Fibroblast of skin of left quadriceps (primary cell): ENCODE measurements at places on chromosomes 1 and 21.

DNA sequence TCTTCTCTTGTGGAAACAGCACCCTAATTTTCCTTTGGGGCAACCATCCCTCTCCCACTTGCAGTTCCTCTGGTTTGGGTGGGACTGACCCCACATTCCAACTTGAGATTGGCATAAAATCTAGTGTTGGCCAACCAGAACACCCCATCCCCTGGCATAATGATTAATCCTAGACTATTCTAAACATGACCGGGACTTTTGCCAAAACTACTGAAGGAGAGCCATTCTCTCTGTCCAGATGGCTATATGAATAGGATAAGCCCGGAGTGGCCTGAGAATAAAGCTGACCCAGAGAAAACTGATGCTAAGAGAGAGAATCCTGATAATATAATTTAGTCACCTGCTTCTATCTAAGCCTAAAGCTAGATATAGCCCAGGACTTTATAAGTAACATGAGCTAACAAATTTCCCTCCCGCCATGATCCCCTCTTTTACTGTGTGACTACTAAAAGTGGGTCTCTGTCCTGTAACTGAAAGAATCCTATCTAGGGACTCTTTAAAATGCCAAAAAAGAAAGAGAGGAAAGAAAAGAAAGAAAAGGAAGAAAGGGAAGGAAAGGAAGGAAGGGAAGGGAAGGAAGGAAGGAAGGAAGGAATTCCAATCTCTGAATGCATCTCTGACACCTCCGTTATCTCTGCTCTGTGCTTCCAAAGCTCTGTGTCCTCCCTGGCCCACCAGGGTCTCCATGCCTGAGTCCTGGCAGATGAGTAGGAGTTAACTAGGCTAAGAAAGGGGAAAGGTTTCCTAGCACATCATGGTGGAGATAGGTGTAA lies 28.0 kb upstream of the NRDC start:
- DNase-seq = no peak

- no peak for DNase-seq
Observed at GRCh38 chr1:81954534-81955020, 153.8 kb downstream of the ADGRL2 start.

- no peak for DNase-seq
Observed at GRCh38 chr1:15153184-15153841, at the start of gene TMEM51. TSS of gene TMEM51 (plus strand) at chr1:15153747. CDS start at chr1:15215088, 61,341 bp downstream.

GRCh38 chr1:63327417-63328054 lies 5.2 kb downstream of the FOXD3 start:
- peak; percentile 11 for DNase-seq

GRCh38 chr1:78048446-78048845 lies 2.7 kb downstream of the GIPC2 start:
- no peak for DNase-seq

GRCh38 chr1:206469933-206470691 lies at the start of gene IKBKE:
TSS of gene IKBKE (plus strand) at chr1:206470476. CDS start at chr1:206473228, 2,752 bp downstream.
- peak; percentile 41 for DNase-seq

GRCh38 chr1:18326211-18326897 lies 154.4 kb upstream of the KLHDC7A start:
- DNase-seq = no peak

- DNase-seq = no peak
Observed at GRCh38 chr1:234874291-234875288, 254.0 kb downstream of the TOMM20 start.

DNA sequence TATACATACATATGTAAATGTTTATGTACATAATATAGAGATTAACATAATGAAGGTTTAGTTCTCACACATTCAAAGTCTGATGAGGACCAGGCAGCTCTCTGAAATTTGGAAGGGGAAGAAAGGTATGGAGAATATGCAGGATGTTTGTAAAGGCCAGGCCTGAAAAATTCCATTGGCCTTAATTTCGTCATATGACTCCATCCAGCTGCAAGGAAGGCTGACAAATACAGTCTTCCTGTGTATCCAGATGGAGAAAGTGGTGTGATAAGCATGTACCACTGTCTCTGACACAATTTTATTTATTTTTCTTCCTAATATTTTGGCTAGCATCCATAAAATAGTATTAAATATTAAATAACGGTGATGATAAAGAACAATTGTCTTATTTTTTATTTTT lies 6.3 kb upstream of the SGIP1 start:
- DNase-seq = peak; percentile 65

- DNase-seq = peak; percentile 12
Observed at GRCh38 chr1:48469616-48470480, 2.2 kb downstream of the SPATA6 start.

GRCh38 chr1:241640149-241640866 lies at the start of the genes CHML and OPN3:
TSS of gene CHML (minus strand) at chr1:241640369. CDS start at chr1:241635766, 4,603 bp downstream.
TSS of gene OPN3 (minus strand) at chr1:241640369. CDS start at chr1:241640254, 115 bp downstream.
- peak; percentile 72 for DNase-seq

DNA sequence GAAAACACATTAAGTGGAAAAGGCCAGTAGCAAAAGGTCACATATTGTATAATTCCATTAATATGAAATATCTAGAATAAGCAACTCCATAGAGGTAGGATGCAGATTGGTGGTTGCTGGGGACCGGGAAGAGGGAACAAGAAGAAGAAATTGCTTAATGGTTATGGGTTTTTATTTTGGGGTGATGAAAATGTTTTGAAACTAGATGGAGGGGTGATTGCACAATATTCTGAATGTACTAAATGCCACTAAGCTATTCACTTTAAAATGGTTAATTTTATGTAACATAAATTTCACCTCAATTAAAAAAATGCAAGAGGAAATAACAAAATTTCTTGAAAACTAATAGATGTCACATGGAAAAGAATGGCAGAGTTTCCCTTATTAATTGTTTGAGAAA lies 6.7 kb downstream of the KIAA0040 start:
- no peak for DNase-seq

DNA sequence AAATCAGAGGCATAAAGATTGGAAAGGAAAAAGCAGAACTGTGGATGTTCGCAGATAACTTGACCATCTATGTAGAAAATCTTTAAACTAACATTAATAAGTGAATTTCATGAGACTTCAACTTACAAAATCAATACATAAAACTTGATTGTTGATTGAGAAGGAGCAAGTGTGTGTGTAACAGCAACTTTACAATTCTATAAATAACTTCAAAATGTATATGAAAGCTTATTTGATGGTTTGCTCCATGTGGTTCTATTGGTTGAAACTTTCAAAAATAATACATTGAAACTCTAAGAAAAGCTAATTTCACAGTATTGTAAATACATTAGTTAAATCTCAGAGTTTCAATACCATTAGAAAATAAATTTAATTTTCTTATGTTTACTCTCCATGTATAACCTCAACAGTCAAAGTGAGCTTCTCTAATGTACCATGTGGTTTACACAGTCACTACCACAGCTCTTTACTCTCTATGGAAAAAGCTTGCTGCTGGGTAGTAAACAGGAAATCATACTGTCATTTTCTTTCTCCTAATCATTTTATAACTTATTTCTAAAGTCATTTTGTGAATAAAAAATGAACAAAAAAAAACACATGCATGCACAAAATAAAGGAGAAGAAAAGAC lies 12.0 kb downstream of the AKT3 start:
- DNase-seq = no peak

DNA sequence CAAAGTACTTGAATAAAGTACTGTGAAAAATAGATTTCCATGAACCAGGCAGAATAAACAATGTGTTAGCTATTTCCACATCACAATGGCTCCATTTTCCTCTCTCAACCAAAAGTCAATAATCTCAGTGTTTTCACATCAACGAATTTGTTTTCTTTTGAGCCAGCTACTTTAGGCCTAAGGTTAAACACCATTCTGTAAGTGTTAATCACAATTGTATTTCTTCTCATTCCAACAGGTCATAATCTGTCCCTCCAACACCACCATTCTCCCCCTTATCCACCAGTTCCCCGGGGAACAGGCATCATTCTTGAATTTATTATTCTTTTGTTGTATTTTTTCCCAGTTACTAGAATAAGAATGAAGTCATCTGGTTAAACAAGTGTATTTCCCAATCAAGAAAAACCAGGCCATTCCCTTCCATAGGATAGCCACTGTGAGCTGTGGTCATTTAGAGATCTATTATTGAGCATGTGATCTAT lies 66.2 kb upstream of the PALMD start:
- no peak for DNase-seq

DNA sequence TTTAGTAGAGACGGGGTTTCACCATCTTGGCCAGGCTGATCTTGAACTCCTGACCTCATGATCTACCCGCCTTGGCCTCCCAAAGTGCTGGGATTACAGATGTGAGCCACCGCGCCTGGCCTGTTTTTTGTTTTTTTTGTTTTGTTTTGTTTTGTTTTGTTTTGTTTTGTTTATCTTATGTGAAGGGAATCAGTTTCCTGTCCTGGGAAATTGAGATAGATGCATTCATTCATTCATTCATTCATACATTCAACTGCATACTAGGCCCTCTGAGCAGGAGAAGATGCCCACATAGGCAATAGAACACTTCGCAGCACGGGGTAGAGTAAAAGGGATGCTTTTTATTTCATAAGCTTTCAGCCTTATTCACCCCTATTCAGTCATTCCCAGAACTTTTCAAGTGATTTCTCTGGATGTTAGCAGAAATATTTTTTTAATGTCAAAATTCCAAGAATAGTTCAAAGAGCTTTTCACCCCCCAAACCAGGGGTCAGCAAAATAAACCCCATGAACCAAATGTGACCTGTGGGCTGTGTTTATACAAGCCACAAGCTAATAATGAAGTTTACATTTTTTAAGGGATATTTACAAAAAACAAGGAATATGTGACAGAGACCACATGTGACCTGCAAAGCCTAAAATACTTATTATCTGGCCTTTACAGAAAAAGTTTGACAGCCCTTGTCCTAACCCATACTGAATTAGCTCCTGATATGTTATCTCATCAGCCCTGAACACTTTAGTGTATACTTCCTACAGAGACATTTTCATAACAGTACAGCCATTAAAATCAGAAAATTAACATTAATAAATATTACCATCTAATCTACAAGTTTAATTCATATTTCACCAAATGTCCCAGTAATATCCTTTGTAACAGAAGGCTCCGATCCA lies 127.1 kb downstream of the MAST2 start:
- no peak for DNase-seq

- DNase-seq = no peak
Observed at GRCh38 chr1:156102633-156103511, 11.6 kb upstream of the LMNA start.

DNA sequence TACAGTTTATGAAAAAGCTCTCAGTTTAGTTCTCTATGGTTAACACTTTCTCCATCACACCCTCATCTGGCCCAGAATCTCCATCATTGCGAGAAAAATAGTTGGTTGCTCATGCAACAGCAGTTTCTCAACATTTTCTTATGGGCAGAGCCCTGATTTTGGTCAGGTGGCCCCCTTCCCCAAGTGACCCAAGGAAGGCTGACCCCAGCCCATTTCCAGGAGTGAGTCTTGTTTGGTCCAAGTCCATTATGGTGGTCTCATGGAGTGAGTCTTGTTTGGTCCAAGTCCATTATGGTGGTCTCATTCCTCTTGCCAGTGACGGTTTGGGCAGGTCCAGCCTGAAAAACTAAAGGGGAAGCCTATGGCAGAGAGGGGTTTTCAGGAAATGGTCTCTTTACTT lies 1.5 kb upstream of the TRIM62 start:
- no peak for DNase-seq

DNA sequence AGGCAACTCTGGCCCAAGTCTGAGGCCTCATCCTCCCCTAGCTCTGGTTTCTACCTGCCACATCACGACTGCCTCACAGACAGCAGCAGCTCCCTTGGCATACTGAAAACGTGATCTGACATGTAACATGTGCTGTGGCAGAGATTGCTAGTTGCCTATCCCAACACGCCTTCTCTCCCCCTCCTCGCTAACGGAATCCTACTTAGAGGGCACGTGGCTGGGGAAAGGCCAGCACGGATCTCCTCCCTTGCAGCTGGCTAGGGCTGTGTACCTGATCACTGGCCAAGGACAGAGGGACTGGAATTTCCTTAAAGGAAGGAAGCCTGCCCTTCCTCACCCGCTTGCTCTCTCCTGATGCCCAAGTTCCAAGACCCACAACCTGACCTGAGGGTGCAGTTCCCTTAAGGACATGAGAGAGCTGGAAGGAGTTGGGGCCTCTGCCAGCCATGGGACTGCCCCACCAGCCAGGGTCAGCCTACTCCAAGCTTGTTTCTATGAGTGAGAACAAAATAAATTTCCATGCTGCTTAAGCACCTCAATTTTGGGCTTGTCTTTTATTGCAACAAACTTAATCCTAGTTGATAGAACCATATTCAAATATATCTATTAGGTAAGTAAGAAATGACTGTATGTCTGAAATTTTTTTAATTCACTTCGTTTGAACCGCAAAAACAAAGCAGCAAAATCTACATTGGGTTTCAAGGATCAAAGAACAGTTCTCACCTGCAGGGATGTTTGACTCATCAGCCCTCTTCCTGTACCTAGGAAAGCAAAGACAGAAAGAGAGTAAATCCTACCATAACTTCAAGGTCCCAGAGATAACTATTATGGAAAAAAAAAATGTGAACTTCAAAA lies 7.2 kb downstream of the SETD4 start:
- DNase-seq = no peak

- no peak for DNase-seq
Observed at GRCh38 chr1:58363585-58363984, 182.9 kb downstream of the OMA1 start.

DNA sequence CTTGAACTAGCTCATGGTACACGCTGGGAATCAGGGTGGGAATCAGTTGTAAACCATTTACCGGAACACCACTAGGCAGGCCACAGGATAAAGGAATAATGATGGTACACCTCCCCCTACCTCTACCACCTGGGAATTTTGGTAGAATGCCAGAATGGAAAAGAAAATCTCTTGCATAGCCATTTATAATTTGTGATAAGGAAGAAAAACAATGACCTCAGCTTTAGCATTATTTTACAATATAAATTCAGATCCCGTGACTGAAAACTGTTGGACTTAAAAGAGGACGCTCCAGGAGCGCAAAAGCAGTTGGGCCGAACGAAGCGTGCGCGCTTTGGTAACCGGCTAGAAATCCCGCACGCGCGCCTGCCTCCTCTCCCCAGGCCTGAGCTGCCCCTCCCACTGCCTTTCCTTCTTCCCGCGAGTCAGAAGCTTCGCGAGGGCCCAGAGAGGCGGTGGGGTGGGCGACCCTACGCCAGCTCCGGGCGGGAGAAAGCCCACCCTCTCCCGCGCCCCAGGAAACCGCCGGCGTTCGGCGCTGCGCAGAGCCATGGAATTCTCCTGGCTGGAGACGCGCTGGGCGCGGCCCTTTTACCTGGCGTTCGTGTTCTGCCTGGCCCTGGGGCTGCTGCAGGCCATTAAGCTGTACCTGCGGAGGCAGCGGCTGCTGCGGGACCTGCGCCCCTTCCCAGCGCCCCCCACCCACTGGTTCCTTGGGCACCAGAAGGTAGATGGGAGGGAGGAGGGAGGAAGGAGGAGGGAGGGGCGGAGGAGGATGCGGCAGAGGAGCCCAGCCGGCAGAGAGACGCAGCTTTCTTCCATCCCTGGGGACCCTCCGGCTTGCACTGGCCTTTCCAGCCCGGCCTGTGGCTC lies at the start of gene CYP4X1:
Gene CYP4X1 (plus strand): TSS at position 402 of the 873 bp plus-strand sequence. CDS start 149 bp downstream, at position 551.
- DNase-seq = no peak

GRCh38 chr1:73366734-73367413 lies 831.1 kb downstream of the LRRIQ3 start:
- DNase-seq = no peak

DNA sequence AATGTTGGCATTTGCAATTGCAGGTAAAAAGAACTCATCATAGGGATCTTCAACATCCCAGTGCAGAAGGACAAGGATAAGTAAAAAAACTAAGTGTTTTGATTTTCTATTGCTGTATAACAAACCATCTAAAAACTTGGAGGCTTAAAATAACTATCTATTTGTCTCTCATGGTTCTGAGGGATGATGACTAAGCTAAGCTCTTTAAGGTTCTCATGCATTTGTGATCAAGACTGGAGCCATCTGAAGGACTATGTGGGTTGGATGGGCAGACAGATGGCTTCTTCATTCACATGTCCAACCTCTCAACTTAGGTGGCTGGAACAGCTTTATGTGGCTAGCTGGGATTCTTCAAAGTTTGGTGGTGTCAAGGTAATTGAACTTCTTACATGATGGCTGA lies 51.5 kb downstream of the RPL5 start:
- no peak for DNase-seq
